AG04449 (cell line): ENCODE measurements at places on chromosomes 7 and 10.

DNA sequence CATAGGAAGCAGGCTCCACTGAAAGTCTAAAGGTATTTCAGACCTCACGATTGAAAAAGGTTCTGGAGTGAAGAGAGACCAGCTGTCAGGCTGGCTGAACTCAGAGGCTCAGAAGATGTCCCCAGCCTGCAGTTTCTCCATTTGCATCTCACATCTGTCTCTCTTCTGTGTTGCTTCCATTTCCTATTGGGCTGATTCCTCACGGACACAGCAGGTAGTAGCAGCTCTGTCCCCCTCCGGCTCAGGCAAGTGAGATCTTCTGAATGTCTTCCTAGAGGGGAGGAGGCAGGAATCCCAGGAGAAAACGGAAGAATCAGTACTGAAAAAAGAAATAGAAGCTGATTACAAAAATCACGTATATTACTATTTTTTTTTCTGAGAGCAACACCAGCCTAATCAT is 274.1 kb upstream of the COBL start:
- no peak for DNase-seq

DNA sequence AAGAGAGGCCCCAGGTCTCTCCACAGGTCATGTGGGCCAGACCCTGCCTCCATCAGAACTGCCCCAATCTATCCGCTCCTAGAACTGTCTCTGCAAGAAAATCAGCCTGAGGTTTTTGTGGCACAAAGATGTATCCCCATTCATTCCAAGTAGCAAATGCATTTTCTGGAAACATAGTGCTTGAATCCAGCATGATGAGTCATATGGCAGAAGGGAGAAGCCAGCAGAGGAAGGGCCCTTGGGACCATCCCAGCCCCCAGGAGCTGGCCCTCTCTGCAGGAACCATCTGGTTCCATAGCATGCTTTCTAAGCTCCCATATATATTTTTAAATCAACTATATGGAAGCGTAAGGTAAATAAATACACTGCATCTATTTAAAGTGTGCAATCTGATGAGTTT is 563.2 kb downstream of the GALNT17 start:
- no peak for DNase-seq

GRCh38 chr10:89684604-89685003 is 16.8 kb upstream of the KIF20B start:
- DNase-seq = no peak

GRCh38 chr10:25059990-25060389 is 43.6 kb downstream of the THNSL1 start:
- peak; percentile 45 for DNase-seq

GRCh38 chr10:107427016-107427415 is 262.5 kb upstream of the SORCS1 start:
- DNase-seq = no peak

DNA sequence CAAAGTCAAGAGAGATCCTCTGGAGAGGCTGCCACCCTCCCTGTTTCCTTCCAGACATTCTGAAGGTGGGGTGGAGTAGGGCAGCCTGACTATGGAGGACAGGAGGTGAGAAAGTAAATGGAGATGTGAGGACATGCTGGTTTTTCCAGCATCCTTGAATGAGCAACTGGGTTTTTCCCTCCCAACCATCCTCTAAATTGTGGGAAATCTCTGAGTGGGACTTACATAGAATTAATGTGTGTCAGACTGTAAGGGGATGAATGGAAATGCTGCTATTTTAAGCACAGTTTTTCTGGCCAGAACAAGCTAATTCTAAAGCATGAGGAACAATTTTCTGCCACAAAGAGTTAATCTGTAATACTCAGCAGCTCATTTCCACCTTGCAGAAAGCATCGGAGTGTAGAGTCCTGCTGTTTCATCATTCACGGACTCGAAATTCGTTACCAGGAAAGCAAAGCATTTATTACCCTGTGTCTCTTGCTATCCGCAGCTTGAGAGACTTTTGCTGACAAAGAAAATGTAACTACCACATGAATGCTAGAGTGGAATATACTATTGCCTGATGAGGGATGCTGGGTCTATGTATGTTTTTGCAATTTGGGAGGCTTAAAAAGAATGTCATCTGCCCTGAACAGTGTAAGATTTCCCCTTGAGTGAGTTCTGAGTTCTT is 213.0 kb downstream of the CELF2 start:
- no peak for DNase-seq

GRCh38 chr10:8556321-8556720 is 501.8 kb downstream of the GATA3 start:
- no peak for DNase-seq

DNA sequence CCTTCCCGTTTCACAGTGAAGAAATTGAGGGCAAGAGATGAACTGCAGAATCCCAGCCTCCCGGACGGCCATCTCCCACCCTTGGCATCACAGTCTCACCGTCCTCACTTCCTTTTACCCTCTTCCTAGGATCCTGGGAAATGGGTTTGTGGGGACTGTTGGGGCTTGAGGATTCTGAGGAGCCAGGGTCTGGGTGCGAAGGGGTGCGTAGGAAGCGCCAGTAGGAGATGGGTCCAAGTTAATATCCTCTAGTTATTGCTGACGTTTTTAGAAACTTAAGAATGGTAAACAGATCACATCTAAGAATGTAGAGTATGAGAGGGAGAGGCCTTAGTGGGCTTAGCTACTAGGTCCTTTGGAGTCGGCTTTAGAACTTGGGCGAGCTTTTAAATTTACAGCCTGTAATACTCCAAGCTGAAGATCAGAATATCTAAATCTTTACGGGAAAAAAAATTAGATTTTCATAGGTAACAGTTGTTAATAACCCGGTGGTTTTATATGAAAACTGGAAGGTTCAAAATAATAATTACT is 696 bp downstream of the MALSU1 start:
- DNase-seq = no peak

DNA sequence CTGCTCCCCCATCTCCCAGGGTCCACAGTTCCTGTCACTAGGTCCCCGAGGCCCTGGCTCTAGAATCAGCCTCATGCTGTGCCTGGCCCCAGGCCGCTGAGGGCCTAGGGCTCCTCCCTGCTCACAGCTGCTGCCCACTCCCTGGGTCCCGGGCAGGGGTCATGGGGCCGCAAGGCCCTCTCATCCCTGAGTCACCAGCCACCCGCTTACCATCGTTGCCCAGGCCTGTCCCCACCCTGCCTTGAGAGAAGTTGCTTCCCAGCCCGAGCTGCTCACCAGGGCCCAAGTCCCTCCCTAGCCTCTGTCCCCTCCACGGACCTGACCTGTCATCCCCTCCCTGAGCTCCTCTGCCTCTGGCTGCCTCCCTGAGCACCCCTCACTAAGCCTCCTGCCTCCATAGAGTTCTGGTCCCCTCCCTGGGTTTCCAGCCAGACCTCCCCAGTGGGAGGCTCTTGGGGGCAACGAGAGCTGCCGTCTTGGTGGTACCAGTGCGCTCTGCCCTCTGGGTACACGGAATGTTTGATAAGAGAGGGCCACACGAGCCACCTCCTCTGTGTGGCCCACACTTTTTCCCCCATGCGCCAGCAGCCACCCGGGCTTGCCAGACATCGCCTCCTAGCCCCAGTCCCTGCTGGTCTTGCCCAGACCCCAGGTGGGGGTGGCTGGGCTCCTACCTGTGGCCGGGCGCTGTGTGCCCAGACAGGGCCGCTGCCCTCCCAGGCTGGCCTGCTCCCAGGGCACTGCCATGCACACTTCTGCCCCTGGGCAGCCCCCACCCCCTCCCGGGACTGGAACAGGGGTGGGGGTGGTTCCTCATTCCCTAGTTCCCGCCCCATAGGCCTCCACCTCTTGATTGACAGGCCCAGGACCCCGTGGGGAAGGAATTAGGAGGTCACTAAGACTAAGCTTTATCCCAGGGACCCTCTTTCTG is 21.3 kb downstream of the MLXIPL start:
- DNase-seq = no peak

DNA sequence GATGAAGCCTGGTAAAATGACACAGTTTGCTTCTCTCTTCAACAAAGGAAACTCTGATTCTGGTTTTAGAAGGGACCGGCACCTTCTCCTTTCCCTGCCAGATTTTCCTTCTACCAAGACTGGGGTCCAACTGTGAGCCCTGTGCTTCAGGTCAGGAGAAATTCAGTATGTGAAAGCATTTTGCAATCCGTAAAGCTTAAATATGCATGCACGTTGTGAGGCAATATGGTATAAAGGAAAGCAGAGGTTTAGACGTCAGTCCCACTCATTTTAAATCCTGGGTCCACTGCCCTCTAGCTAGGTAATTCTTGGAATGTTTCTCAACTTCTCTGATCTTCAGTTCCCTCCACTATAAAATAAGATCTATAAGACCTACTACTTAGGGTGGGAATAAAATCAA is 359.0 kb upstream of the NPSR1 start:
- no peak for DNase-seq

GRCh38 chr7:140364819-140365218 is 33.5 kb downstream of the SLC37A3 start:
- DNase-seq = no peak

DNA sequence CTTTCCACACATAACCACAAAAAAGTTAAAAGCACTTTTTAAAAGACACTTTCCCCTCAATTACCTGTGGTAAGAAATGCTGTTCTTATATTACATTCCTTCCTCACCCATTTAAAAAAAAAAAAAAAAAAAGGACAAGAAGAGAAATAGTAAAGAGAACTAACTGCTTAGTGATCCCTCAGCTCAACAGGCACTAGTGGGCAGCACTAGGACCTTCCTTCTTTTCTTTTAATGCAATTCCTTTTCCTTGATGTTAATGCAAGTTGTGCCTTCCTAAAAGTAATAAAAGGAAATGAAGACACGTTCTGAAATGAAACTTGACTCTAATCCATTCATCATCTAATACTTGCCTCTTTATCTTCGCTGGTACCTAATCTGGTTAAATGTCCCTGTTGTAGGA is 189.7 kb downstream of the TCF7L2 start:
- DNase-seq = no peak

DNA sequence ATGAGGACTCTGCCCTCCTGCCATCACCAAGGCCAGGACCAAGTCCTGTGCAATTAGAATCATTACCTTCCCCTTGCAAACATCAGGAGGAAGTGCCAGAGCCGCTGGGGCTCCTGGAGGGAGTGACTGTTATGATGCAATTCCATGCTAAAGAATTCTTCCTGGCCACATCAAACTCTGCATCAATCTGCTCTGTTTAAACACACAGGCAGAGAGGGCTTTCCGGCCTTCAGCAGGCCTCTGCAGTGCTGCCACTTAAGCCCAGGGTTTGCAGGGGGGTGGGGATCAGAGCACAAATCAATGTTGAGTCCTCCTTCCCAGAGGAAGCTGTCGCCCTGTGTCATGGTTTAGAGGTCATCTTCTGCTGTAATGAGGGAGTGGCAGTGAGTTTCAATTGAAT is 58.1 kb downstream of the CTBP2 start:
- DNase-seq = peak; percentile 26

DNA sequence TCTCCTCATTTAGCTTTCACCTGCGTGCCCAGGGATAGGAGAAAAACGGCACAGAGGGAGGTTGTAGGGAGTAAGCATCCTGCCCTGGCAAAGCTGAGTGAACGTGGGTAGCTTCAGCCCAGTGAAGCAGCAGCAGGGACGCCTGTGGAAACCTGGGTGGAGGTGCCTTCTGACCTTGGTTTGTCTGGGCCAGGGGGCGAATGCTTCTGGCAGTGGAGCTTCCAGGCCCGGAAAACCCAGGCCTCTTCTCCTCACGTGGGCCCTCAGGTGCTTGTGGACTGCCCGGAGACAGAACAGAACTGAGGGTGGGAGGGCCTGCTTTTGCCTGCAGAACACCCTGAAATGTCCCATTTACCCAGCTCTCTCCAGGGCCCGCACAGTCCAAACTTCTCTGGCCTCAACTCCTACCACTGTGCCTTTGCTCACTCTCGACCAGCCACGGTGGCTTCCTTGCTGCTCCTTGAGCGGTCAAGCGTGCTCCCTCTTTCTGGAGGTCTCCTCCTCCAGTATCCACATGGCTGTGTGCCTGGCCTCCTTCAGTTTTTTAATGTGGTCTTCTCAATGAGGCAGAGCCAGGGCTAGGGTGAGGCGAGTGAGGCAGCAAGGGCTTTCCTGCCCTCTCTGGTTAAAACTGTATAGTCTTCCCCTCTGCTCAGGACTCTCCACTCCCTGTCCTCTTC is 62.4 kb downstream of the TMEM209 start:
- DNase-seq = no peak
